ENCODE measurements at places on chromosomes 7 and 10.
A peak's percentile ranks its signal among the peaks of the same experiment; 100 is the strongest.

GRCh38 chr10:42963312-42963711, 113.6 kb upstream of the RET start:
- DNase-seq = no peak

- DNase-seq = peak; percentile 38
These were observed 107.8 kb upstream of the PPP1R3A start for GRCh38 chr7:114026486-114027089.

DNA sequence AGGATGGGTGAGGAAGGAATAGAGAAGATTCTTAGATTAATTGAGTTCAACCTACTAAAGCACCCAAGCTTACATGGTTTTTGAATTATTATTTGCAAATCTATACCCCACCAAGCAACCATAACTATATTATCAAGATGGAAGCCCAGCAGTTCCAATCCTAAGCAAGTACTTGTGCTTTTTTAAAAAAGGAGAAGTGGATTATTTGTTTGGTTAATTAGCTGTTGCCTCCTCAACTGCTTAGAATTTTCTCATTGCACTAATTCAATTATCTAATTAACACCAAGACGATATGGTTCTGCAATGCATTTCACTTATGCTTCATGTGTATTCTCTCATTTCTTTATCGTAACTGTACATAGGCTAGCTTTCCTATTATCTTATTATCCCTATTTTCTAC, 27.3 kb upstream of the WIPF3 start:
- no peak for DNase-seq

GRCh38 chr10:88157981-88158465, 294.6 kb downstream of the PTEN start:
- DNase-seq = peak; percentile 94

DNA sequence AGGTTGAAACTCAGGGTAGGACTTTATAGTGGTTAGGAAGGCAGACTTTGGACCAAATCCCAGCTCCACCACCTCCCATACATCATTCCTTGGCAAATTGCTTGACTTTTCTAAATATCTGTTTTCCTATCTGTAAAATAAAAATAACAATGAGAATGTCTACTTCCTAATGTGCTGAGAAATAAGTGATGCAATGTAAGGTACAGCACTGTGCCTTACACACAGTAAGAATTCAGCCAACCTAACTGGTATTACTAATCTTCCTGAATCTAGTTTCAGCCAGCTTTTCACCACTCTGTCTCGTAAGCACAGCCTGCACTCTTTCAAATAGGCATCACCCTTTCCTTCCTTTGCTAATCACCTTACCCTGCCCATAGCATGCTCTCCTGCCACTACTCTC, 9.7 kb downstream of the PRLHR start:
- peak; percentile 5 for DNase-seq

DNA sequence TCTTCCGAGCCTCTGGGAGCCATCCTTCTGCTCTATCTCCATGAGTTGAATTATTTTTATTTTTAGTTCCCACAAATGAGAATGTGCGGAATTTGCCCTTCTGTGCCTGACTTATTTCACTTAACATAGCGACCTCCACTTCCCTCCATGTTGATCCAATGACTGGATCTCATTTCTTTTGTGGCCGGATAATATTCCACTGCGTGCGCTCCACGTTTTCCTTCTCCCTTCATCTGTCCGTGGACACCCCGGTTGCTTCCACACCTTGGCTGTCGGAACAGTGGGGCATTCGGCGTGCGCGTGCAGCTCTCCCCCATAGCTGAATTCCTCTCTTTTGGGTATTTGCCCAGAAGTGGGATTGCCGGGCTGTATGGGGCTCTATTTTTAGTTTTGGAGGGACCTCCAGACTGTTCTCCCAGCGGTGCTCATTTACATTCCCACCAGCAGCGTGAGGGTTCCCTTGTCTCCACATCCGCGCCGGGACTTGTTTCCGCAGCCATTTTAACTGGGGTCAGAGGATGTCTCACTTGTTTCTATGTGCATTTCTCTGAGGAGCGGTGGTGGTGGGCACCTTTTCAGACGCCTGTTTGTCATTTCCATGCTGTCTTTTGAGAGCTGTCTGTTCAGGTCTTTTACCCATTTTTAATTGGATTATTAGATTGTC, 51.0 kb upstream of the SUN1 start:
- no peak for DNase-seq

DNA sequence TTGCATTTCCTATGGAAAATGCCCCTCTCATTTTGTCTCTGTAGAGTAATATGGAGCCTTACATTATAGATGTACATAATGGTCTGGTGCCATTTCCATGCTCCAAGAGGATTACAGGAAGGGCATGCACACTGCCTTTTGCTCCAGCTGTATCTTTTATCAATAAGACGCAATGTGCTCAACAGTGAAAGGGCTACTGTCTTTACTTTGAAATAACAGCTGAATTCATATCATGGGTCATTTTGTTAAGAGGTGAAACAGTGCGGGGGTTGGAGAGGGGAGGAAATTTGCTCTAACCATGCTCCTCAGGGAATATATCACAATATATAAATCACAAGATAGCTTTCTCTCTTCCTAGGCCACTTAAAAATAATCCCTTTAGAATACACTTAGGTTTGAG, 77.7 kb downstream of the ICA1 start:
- DNase-seq = no peak

GRCh38 chr7:90853205-90853604, 257.1 kb downstream of the CDK14 start:
- DNase-seq = no peak

DNA sequence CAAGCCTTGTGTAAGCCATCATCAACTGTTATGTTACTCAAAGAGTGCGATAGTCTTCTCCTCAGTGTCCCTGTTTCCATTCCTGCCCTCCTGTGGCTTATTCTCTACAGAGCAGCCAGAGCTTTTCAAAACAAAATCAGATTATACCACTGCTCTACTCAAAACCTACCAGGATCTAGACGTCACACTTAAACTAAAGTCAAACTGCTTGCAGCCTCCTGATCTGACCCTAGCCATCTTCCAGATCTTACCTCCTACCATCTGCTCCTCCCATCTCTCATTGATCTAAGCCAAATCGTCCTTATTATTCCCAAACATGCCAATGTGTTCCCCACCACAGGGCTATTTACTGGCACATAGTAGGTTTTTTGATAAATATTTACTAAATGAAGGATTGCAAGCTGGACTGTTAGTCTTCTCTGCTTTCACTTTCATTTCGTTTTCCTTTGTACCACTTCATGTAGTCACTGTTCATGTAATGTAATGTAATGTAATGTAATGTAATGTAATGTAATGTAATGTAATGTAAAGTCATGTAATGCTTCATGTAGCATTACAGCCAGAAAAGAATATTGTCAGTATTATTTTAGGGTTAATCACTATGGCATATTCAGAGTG, 116.1 kb downstream of the GPR37 start:
- no peak for DNase-seq
